ENCODE measurements at places on chromosomes 12 and 14.

DNA sequence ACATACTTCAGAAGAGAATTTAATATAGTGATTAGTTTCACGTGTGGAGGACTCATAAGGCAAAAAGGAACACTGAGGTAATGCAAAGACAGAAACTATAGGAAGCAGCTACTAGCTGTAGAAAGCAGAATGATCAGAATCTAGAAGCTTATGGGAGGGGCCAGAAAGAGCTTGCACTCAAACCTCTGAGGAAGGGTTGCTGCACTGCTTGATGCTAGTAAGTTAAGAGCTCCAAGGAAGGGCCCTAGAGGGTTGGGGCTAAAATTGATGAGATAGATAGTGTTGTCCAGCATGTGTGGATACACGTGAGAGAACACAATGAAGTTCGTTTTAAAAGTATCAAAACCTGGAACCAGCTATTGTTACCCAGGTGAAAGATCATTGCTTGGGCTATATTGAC lies 311.1 kb downstream of the SLC6A15 start:
- DNase-seq = no peak

DNA sequence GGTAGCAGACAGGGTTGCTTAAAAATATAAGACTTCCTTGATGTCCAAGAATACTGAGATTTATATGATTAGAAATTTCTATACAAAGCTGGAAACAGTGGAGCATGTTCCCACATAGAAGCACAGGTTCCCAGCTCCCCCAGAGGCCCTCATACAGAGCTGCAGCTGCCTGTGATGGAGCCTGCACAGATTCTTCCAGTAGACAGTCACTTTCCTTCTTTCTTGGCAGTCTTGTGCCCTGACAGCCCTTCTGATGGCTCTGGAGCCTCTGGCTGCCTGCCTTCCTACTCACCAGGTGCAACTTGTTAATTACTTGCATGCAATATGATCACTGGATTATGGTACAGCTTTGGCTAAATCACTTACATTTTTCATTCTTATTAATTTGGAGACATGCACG lies 44.4 kb downstream of the BICD1 start:
- DNase-seq = no peak

- no peak for DNase-seq
Measured at GRCh38 chr12:32983968-32984367, 87.4 kb upstream of the PKP2 start.

DNA sequence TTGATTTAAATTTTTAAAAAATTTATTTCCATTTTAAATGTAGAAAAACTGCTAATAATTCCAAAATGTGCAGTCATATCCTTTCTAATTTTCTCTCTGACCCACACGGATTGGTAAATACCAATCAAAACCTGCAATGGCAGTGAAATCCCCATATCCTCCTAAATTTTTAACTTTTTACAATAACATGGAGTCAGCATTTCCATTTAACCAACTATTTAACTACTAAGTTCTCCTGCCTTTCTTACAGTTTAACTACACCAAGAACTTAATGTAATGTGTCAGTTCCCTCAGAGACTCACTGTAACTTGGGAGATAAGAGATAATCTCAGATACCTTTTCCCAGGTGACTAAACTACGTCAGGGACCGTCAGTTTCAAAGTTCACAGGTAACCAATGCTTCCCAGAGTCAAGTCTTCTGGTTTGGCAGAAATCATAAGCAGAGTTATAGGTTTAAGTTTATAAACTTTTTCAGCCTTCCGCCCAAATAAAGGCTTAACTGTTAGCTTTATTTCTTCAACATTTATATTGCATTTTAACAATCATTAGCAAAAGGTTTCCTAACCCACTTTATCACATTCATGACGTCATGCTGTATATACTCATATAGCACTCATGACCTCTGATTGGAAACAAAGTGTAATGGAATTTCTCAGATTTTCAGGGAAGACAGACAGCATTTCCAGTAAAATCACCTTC lies 7.6 kb downstream of the KRAS start:
- DNase-seq = peak; percentile 25

- no peak for DNase-seq
Measured at GRCh38 chr12:128930606-128931005, 77.3 kb downstream of the GLT1D1 start.

- DNase-seq = no peak
Measured at GRCh38 chr12:81968421-81968820, 209.3 kb upstream of the PPFIA2 start.

DNA sequence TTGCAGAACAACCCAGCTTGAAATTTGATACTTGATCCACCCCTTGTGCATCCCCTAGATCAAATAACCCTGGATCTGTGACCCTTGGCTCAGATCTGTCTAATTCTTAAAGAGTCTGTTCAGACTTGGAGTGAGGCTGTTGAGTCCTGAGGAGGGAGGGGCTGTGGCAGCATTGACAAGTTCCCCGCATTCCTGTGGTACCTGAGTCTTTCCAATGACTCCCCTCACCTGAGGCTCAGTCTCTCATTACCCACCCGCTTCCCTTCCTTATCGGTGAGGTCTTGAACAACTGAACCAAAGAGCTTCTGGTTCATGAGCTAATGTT lies 16.1 kb upstream of the HDAC7 start:
- DNase-seq = no peak

GRCh38 chr14:105941226-105942166 lies 415.1 kb downstream of the TMEM121 start:
- DNase-seq = no peak

DNA sequence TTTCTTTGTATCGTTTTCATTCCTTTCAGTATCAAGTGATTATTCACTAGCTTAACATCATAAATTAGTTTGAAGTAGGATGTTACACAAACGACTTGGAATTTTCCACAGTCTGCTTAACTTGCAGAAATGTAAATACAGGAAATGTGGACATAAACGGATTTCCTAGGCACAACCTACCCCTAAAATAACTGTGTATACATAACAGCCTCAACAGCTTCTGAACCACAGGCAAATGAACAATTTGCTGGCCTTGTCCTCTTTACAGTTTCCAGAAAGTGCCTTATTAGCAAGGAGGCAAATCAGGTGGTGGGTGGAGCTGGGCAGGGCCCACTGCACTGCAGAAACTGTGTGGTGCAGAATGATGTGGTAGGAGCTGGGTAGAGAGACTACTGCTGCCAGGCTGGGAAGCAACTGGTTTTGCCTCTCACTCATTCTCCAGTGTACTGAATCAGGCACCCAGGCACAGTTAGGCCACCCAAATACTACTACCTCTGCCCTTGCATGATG lies 14.1 kb downstream of the DRAM1 start:
- DNase-seq = peak; percentile 76

- DNase-seq = peak; percentile 63
Measured at GRCh38 chr14:50396631-50397389, at the start of gene CDKL1. TSS of gene CDKL1 (minus strand) at chr14:50396881. CDS start at chr14:50395868, 1,013 bp downstream.

- no peak for DNase-seq
Measured at GRCh38 chr12:32010631-32011336, 51.6 kb downstream of the RESF1 start.

DNA sequence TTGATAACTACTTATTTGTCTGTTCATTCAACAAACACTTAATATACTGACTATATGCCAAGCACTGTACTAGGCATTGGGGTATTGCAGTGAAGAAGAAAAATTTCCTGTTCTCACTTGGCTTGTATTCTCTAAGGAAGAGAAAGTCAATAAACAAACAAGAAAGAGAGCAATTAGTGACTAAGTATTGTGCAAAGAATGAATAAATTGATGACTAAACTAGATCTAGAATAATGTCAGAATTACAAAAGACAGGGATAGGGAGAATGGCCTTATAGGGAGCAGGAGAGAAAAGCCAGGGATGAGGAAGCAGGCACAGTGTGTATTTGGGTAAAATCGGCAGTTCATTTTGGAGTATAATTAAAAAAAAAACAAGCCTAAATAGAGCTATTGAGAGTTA lies 4.2 kb upstream of the LIN7A start:
- DNase-seq = peak; percentile 37

- no peak for DNase-seq
Measured at GRCh38 chr12:58367041-58367440, 425.7 kb downstream of the ATP23 start.

DNA sequence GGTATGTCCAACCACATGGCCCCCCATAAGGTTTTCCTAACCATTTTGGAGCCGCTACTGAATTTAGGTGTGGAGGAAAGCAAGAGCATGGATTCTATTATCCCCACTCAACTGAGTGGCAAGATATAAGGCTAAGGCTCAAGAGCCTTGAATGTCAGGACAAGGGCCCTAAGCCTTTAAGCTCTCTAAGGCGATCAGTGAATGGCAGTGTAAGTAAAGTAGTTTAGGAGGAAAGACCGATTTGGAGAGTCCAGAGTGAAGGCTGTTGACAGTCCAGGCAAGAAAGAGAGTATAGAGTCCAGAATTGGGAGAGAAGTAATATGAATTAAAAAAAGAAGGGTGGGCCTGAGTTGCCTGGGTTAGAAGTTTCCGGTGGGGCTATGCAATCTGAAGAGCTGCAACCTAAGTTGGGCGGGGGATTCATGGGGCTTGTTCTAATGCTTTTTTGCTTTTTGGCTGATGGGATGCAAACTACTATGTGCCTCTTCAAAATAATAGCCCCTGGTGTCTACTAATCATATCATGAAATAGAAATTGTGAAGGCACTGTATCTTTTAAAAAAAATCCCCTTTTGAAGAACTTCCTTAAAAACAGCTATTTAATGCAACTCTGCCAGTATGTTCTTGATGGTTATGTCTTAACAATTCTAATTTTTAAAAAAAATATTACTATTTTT lies at the start of gene SPIC:
Gene SPIC, plus strand, starts transcription at position 626 of the 676 bp plus-strand sequence. CDS start 1,569 bp downstream, outside the sequence.
- DNase-seq = no peak

GRCh38 chr12:19872621-19873540 lies 433.6 kb downstream of the AEBP2 start:
- DNase-seq = no peak

DNA sequence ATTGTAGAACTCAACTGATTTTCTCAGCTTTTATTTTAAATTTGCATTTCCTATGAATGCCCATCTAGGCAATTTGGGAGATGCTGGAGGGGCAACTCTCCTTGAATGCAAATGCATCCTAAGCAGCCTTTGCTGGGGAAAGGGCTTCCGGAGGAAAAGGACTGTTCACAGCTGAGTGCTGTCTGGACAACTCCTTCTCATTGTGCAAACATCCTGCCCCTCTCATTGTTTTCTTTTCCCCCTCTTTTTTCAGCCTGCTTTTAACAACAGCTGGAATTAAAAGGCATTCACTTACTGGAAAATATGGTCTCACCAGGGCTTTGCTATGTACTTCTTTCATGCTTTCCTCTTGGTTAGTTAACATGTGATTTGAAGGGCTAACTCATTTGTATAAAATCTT lies 397.8 kb downstream of the FUT8 start:
- DNase-seq = peak; percentile 21

DNA sequence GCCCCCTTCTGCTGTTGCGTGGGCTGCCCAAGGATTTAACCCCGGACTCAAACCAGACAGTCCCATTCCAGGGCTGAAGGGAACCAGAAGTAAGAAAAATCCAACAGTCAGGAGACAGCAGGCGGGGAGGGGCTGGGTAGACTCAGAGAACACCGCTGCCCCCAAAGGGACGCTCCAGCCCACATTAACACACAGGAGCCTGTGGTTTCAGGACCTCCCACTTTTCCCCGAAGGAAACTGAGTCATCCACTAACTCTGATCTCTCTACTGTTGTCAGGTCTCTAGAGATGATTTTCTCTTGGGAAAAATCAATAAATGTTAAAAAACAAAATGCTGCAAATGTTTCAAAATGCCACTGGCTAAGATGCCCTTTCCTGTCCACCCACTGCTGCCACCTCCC lies 41.6 kb downstream of the FBXO21 start:
- peak; percentile 35 for DNase-seq

DNA sequence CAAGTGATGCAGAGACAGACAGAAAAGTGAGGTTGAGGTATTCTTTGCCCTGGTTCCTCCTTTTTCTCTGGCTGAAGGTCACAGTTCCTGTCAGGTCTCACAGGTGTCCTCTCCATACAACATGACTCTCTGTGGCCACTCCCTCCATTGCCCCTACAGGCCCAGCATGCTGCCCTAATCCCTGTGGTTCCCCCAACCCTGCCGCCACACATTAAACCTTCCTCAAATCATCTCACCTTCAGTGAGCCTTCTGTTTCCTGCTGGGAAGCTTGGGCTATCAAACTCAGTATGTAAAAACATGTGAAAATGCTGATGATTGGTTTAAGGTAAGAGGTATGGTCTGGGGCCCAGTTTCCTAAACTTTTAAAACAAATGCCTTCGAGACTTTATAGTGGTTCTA lies 159.0 kb upstream of the E2F7 start:
- DNase-seq = no peak

DNA sequence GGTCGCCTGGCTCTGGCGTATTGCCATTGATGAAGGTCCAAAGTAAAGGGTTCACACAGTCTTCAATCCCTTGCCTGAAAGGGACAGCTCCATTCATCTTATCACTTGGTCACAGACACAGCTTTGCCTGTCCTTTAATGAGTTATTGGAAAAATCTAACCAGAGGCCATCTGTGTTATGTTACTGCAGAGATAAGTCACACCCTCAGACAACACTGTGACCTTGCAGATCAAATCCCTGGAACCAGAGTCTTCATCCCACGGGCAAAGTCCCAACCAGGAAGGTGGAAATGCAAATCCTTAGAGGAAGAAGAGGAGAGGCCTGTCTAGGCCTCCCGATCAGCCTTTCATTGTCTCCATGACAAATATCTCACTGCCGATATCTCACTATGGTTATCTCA lies 68.3 kb upstream of the SCN8A start:
- no peak for DNase-seq

- peak; percentile 94 for DNase-seq
Measured at GRCh38 chr12:75954041-75954440, 77.5 kb downstream of the PHLDA1 start.

DNA sequence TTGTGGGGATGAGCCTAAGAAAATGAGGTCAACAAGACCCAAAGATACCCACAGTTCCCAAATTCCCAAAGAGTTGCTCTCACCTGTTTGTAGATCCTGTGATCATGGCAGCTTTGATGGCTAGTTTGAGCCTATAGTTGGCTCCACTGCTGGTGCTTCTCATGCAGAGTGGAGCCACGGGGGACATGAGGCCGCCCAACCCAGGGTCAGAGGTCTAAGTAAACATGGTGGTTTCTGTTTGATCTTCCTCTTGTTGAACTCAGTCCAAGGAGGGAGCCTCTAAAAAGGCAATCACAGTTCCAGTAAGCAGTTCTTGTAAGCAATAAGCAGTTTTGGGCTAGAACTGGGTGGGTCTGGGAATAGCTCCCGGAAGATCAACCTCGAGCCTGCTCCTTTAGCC lies 125.6 kb upstream of the DHRS4 start:
- no peak for DNase-seq

DNA sequence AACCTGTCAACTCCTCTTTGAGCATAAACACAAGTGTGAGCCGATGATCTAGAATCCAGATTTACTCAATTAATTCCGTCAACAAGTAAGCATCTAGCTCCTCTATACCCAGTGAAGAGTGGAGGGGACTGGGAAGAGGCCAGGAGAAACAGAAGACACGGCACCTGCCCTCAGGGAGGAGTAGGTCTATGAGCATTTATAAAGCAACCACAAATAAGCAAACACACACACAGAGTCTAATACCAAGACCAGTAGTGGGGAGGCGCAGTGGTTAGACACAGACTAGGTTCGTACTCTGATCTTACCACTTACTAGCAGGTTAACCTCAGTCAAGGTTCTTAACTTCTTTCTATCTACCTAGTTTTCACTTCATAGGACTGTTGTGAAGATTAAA lies 5.9 kb upstream of the FOXN3 start:
- no peak for DNase-seq

GRCh38 chr12:77494296-77494695 lies 336.4 kb upstream of the NAV3 start:
- peak; percentile 1 for DNase-seq

Data from cardiac fibroblast (primary cell).